ENCODE measurements at places on chromosomes 12 and 14.

DNA sequence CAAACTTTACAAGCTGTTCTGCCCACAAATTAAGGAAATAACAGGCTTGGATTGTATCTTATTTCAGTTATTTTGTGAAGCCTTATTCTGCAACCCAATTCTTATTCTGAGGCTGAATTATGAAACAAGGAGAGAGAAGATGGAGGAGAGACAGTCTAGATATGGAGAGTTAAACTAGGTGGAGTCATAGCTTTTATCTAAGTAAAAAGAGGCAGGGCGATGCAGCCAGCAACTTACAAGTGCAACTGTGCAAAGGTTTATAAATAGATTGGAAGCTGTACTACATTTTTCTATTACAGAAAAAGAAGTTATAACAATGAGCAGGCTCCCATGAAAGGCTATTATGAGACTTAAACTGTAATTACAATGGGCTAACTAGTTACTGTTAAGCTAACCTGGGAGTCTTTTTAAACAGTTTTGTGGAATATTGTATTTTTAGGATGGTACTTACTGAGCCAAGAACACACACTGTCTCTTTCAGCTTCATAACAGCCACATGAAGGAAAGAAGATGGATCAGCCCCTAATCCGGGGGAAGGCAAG, 22.4 kb downstream of the NID2 start:
- no peak for DNase-seq

- DNase-seq, result peak; percentile 57
Measured at GRCh38 chr12:57840726-57841125, 5.8 kb downstream of the CTDSP2 start.

DNA sequence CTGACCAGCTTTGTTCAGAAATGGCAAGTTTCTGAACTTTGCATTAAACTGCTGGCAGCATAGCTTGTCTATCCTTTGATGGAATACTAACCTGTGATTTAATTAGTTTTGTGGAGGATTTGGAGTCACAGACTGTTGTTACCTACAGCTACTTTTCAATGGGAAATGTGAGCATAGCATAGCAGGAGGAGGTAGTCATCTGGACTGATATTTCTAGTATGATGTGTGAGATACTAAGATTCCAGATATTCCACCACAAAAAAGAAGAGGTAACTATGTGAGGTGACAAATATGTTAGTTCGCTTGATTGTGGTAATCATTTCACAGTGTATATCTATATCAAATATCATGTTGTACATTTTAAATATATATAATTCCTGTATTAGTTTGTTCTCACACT, 833.0 kb downstream of the SLC6A15 start:
- no peak for DNase-seq

DNA sequence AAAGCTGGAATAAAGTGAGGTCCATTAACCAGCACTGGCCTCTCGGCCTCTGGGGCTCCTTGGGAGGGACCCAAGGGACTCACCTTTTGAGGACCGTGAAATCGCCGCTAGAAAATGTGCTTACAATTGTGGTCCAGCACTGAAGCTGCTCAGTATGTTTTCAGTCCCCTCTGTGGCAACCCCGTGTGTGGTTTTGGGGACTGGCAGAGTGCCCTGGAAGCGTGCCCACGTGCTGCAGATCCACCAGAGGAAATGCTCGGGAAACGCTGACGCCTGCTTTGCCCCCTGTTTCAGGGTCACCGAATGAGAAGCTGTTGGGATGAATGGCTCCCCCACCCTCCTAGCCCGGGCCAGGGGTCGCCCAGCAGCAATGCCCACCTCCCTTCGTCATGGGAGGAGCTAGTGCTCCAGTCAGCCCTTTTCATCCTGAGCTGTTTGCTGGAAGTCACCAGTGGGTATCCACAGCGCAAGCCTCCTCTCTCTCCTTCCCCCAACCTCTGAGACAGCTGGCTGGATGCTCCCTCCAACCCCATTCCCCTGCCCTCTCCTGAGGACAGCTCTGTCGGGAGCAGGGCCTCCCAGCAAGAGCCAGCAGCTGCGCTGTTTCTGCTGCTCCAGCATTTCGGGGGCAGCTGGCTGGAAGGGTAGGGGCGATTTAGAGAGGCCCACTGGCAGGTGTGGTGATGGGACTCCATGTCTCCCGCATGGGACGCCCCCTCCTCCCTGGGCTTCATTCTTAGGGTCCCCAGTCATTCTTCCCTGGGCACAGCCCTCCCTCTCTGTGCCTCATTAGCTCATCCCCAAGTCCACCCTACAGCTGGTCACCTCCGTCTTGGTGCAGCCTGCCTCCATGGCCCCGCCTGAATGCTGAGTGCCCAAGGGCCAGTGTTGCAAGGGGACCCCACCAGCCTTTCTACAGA, 33.2 kb upstream of the PPP1R13B start:
- peak; percentile 88 for DNase-seq

GRCh38 chr14:39351708-39352107, 80.5 kb downstream of the FBXO33 start:
- no peak for DNase-seq

DNA sequence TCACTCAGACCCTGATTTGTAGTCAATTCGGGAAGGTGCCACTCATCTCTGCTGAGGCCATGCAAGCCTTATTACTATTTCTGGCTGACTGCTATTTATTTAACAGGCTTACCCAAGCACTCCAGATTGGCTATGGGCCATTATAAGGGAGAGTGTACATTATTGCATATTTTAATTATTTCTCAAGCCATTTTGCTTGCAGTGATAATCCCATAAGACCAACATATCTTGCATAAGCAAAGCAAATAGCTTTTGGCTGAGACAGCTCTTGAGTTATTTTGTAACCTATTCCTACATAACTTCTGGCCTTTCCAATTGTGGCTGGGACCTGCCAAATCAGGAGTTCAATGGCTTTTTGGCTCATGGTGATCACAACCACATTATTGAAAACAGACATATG, 509.6 kb upstream of the USP15 start:
- DNase-seq, result no peak

DNA sequence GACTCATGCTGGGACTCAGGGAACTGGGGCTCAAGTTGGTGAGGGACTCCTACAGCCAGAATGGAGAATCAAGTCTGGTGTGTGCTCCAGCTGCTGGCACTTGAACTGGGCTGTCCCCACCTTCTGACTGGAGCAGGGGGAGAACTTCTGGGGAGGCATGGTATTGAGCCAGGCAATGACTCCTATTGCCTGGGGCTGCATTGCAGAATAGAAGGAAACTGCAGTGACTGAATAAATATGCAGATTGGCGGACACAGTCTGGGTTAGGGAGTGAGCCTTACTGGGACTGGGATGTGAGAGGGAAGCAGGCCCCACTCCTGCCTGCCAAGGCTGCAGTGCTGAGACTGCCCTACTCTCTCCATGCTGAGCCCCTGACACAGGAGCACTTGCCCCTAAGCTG, 8.8 kb upstream of the ZNF268 start:
- DNase-seq, result no peak

DNA sequence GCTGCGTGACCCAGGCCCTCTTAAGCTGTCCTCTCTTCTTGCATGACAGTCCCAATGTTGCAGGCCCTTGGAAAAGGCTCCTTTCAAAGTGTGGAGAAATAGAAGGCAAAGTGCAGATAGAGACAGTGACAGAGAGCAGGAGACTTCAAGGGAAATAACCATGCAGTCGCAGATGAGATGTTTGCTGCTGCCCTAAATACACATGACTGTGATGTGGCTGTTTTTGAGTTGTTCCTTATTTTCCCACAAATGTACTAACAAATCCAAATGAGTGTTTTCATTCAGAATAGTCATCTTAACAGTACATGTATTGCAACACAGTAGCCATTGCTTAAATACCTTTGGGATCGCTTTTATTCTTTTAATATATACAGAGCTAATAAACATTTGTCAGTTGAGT, 101.6 kb downstream of the SLC15A5 start:
- DNase-seq, result peak; percentile 20

- peak; percentile 62 for DNase-seq
Measured at GRCh38 chr14:60331201-60332045, 82.4 kb downstream of the PPM1A start.

GRCh38 chr12:102673606-102674005, 193.2 kb upstream of the IGF1 start:
- DNase-seq, result no peak

GRCh38 chr12:126488806-126489205, 1423.6 kb downstream of the AACS start:
- DNase-seq, result no peak

- no peak for DNase-seq
Measured at GRCh38 chr12:40697566-40698259, 5.5 kb downstream of the CNTN1 start.

DNA sequence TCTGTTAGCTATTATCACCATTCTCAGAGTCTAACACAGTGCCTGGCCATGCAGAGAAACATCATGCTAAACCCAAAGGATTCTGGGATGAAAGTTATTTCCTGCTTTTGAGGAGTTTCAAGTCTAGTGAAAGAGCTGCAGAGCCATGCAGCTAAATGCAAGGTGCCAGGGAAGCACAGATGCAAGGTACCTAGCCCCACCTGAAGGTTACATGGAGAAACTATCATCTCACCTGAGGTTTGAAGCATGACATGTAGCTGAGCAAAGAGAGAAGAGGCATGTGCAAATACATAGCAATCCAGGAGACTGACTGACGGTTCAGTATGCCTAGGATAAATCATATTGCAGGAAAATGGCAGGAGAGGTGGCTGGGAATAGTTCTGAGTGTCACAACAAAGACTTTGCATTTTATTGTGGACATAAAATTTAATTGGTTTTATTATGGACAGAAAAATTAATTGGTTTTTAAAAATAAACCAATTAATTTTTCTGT, 170.4 kb downstream of the PRKD1 start:
- DNase-seq, result no peak

DNA sequence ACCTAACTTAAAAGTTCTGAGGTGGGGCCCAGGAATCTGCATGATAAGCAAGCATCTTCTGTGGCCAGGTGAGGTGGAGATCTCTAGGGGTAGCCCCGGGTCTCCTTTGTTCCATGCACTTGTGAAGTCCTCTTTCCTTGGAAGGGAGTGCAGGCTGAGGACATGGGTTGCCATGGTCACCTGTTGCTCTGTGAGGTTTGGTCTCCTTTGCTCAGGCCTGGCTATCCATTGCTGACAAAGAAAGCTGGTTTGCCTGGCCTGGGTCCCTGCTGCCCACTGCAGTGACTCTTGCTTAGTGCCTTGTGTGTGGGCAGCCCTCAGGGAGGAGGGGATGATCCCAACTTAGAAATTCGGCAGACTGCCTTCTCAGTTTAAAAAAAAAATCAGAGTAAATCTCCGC, 11.1 kb downstream of the NRXN3 start:
- no peak for DNase-seq

DNA sequence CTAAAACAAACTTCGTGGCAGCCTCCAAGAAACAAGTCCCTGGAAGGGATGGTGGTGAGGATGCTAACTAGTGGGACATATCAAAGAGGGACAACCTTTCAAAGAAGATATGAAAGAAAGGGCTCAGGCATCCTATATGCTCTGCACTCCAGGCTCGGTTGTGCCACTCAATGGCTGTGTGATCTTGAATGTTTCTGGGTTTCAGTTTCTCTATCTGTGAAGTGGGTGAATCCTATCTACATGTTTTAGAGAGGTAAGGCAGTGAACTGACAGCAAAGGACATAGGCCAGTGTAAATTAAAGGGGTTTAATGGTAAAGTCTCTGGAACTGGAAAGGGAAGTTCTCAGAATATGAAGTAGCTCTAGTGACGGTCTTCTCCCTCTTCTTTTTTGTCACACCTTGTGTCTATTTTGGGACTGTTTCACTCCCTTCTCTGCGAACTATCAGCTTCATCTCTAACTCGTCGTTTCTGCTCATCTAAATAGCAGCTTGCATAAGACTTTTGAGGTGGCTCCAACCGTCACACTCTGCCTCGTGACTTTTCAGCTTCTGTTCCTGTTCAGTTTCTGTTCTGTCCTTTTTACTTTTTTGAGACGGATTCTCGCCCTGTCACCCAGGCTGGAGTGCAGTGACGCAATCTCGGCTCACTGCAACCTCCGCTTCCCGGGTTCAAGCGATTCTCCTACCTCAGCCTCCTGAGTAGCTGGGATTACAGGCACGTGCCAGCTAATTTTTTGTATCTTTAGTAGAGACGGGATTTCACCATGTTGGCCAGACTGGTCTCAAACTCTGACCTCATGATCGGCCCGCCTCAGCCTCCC, 273.6 kb downstream of the SUDS3 start:
- DNase-seq, result no peak

DNA sequence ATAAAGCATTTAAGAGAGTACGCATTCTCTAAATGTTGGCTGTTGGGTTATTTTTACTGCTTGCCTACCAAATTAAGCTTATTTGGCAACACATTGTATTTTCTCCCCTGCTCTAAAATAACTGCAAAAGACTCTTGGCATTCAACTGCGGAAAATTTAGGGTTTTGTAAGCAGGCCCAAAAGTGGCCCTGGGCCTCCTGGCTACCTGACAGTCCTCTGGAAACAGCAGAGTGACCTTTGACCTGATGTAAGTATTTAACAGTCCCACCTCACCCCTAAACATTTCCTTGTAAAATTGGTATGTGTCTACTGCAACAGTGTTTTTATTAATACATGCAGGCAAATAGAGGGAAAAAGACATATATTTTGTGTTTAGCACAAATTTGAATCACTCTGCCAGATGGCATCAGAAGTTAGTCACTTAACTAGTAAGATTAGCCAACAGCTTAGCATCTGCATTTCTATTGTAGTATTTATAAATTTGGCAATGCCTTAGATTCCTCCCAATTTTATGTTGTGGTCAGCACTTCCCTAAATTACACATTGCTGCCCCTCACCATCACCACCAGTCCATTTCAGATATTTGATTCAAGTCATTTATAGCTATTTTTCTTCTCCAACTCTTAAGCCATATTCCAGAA, 11.2 kb downstream of the LLPH start:
- DNase-seq, result peak; percentile 33

- peak; percentile 26 for DNase-seq
Measured at GRCh38 chr14:99945732-99946651, 119.2 kb upstream of the EVL start.

- DNase-seq, result peak; percentile 68
Measured at GRCh38 chr12:96141216-96141912, 52.8 kb upstream of the ELK3 start.

DNA sequence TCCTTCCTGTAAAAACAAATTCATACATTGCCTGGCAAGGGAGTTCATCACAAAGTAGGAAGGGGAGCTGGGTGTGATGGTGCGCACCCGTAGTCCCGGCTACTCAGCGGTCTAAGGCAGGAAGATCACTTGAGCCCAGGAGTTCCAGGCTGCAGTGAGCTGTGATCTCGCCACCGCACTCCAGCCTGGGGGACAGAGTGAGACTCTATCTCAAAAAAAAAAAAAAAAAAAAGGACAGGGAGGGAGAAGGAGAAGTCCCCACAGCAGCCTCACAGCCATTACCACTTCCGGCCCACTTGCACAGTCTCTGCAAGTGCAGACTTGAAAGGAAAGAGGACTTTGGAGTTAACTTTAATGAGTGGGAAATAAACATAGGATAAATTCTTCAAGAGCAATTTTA, 121.0 kb downstream of the FBXL14 start:
- DNase-seq, result no peak

GRCh38 chr12:115543269-115543668, 734.2 kb downstream of the MED13L start:
- DNase-seq, result no peak

DNA sequence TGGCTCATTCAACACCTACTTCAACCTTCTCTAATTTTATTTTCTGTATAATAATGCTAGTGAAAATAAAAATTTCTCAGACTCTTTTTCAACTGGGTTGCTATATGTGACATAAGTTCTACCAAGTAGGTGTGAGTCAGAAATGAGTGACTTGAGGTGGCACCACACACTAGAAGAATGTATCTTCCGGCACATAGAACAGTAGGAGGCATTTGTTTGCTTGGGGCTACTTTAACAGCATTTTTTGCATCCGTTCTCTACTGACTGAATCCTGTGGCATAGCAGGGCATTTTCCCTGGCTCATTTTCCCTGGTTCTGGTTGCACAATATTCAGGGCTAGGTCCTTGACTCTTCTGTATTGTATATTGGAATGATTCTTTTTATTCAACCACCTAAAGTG, 194.0 kb upstream of the SLC16A7 start:
- no peak for DNase-seq

Data from cardiac fibroblast (primary cell).